PC-9 (cell line): ENCODE measurements at places on chromosomes 11 and 22. TPM values are rescaled to one million over a fixed set of nuclear protein-coding genes. Genes with fewer than 3 reads are reported as not detected.

The MYRF gene
- 15.3 and 16.3 TPM in 2 replicates for total RNA-seq

The RFPL3 gene
- not detected in 2 replicates for total RNA-seq

The OR2AT4 gene
- 0.11 TPM in 1 of 2 replicates, not detected in the other for total RNA-seq

DNA sequence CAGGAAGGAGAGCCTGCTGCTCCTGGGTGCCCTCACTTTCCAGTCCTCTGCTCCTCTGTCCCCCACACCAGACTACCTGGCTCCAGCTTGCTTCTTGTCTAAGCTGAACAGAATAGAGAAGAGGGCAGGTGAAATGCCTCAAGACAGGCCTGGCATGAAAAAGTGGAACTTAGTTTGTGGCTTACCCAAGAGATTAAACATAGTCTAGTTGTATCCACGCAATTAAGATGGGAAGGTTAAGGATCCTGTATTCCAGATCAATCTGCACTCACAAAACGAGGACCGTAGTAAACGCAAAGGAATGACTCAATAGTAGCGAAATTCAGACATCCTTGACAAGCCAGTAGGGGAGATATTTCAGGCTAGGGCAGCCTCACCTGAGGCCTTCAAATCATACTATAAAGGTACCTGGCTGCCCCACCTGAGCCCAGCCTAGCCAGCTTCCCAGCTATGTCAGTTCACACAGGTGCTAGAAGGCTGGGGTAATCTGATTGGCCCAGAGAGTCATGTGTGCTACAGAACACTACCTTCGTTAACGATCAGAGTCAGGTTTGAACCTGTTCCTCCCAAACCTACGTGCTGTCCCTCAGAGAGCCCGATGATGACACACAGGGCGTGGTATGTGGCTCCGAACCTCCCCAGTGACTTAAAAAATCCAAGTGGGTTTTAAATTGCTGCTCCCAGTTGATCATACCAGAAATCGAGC, 46.5 kb downstream of the AHNAK start:
- peak; percentile 56 for DNase-seq

GRCh38 chr11:22522225-22522624, 103.4 kb downstream of the FANCF start:
- no peak for DNase-seq

- DNase-seq: no peak
These were observed 349.7 kb upstream of the MPPED2 start for GRCh38 chr11:30935861-30936260.

- no peak for DNase-seq
These were observed 8.9 kb upstream of the ANKK1 start for GRCh38 chr11:113378692-113379091.

GRCh38 chr11:12845739-12846358, 163.3 kb upstream of the RASSF10 start:
- no peak for DNase-seq
